ENCODE measurements at places on chromosomes 7 and 10.

- DNase-seq = peak; percentile 61
These were observed 45.3 kb downstream of the TSPAN15 start for GRCh38 chr10:69496352-69497230.

GRCh38 chr10:112189465-112189864 lies 5.9 kb upstream of the GPAM start:
- DNase-seq = no peak

DNA sequence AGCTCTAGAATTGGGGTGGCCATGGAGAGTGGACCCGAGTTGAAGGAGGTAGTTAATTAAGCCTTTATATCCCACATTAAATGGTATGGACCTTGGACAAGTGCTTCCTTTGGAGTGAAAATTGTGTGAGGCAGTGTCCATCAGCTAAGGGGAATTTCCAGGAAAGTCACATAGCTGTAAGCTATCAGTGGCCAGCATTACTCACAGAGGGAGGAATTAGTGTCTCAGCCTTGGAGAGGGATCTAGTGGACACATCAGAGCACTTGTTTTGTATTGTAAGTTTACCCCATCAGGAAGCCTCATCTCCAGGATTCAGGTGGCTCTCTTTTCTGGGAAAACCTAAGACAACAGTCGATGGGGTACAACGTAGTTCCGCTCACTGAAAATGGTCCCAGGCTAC lies 416.7 kb downstream of the TFEC start:
- DNase-seq = no peak

DNA sequence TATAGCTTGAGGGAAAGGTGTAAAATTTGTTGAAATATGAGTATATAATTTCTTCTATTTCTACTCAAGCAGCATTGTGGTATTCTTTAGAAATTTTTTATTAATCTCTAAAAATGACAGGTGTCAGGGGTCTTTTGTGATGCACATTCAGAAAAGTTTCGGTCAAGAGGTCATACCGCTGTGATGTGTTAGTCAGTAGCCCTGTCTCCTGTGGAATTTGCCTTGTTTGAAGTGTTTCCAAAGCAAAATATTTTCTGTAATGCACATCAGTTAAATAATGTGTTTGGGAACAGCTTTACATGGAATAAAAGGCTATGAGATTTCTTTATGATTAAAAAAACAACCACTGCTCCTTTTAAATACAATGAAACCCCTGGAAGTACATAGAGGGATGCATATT lies 35.8 kb downstream of the FOXP2 start:
- no peak for DNase-seq

DNA sequence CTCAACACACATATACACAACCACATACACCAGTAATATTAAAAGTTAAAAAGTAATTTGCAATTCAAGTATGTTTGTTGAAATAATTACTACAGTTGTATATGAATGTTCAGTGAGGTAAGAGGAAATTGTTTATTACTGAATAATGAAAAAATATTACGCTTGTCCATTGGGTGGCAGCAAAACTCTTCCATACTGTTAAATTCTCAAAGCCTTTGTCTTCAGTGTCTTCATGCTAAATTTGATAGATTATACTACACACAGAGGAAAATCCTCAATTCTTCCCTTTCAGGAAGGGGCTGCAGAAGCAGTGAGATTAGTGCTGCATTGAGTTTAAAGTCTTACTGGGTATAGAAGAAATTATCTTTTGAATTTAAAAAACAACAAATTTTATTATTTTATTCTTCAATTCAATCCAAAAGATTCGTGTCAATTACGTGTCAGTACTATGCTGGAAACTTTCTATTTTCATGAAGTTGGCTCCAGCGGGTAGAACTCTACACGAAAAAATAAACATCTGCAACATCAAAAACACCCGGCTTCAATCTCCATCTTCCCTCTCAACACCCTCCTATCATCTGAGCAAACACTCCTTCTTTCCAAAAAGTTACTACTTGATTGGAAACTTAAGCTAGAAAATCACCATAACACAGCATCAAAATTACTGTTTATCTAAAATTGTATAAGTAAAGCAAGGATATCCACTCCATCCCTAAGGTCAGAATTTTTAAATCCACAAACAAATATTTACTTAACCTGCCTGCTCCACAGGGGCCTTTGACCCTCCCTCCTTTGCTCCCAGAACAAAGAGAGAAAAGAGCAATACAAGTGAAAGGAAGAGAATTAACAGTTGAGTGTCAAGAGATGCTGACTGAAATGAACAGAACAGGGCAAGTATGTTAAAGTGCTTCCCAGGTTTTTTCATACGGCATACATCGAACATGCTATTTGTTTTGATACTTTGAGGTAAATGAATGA lies 37.0 kb upstream of the TES start:
- DNase-seq = no peak

DNA sequence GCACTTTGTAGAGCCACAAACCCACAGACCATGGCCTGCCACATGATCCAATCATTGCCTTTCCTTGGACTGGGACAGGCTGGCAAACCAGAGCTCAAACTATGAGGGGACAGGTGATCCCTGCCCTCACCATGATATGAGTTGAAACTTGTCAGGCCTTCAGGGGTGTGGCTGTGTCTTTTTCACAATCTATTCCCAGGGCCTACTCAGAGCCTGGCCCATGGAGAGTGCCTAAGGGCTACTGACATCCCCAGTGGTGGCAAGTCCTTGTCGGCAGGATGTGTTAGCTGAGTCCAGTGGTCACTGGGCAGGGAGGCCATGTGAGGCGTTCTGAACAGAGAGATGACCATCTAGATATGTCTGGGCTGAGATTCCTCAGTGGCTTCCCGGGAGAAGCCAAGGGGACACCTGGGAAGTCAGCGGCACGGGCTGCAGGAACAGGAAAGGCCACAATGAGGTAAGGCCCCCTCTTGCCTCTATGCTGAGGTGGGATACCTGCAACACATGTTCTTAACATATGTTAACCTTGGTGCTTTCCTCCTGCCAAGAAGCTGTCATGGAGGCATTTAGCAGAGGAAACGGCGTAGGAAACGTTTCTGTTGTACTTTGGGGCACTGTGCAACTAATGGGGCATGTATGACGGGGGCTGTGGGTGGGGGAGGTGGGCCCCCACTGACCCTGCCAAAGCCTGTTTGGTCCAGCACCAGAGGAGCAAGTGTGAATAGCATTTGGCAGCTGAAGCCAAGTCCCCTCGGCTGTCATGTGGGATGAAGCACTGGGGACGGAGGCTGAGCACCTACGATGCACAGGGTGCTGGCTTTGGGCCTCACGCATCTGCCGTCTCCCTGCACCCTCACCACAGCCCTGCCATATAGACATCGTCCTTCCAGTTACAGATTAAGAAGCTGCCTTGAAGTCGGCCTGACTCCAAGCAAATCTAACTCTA lies 384.0 kb downstream of the RPS24 start:
- no peak for DNase-seq

DNA sequence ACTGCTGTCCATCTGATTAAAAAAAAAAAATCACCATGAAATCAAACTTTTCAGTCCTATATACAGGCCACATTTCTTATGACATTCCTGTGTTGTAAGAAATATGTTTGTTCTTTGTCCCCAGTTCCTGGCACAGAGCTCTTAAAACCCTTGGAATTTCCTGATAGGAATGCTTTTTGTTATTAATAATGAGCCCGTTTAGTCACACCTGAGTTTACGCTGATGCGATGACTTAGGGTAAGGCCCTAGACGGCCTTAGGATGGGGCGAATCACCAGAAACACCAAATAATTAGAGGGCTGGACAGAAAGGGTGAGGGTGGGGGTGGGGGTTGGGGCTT lies 17.5 kb downstream of the TSPAN15 start:
- no peak for DNase-seq

GRCh38 chr7:74217455-74218342 lies 7.9 kb downstream of the LAT2 start:
- DNase-seq = no peak

All from breast epithelium (tissue), 4 donors.